Stimulated activated CD4-positive, alpha-beta T cell treated with anti-CD3 and anti-CD28 coated beads, Interleukin-2, amount 100 ng/mL, for 4 hours (primary cell): ENCODE measurements at places on chromosomes 13 and 19.

DNA sequence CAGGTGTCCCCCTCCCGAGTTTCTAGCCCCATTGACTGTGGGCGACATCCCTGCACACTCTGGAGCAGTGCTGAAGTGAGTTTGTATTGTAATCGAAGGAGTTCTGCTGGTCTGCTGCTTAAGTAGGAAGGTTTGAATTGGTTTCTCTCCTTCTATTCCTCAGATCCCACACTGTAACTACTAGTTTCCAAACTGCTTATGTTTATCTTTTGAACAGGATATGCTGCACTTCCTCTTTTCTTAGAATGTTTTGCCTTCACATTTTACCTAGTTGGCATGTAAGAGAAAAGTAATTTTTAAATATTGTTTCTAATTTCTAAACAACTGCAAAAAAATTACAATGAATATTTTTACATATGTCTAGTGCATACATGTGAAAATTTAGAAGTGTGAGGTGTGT is 511.8 kb downstream of the KLF12 start:
- DNase-seq = no peak

- no peak for DNase-seq
Measured at GRCh38 chr19:29259867-29260281, 46.9 kb upstream of the UQCRFS1 start.

- DNase-seq = no peak
Measured at GRCh38 chr19:57803594-57804325, 11.0 kb downstream of the ZNF552 start.

- peak; percentile 46 for DNase-seq
Measured at GRCh38 chr19:46766569-46767317, 20.5 kb upstream of the STRN4 start.

DNA sequence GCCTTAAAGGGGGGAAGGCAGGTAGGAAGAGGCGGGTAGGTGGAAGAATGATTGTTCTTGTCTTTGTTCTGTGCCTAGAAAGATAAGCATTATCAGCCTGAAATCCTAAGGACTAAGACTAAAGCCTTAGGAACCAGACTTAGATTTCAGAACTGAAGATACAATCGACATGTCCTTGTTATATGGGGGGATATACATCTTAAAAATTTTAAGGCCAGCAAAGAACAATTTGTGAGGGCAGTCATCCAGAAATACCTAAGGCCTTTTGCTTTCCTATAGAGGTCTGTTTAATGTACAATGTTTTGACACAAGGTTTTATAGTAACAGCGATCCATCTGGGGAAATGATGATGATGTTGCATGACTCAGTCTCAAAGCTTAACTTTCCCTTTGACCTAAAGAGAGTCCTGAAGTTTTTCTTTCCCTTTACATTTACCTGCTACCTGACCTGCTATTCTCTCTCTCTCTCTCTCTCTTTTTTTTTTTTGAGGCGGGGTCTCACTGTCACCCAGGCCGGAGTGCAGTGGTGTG is 20.2 kb upstream of the CEACAM6 start:
- DNase-seq = no peak

- DNase-seq = no peak
Measured at GRCh38 chr13:52892925-52893324, 44.5 kb upstream of the PCDH8 start.

DNA sequence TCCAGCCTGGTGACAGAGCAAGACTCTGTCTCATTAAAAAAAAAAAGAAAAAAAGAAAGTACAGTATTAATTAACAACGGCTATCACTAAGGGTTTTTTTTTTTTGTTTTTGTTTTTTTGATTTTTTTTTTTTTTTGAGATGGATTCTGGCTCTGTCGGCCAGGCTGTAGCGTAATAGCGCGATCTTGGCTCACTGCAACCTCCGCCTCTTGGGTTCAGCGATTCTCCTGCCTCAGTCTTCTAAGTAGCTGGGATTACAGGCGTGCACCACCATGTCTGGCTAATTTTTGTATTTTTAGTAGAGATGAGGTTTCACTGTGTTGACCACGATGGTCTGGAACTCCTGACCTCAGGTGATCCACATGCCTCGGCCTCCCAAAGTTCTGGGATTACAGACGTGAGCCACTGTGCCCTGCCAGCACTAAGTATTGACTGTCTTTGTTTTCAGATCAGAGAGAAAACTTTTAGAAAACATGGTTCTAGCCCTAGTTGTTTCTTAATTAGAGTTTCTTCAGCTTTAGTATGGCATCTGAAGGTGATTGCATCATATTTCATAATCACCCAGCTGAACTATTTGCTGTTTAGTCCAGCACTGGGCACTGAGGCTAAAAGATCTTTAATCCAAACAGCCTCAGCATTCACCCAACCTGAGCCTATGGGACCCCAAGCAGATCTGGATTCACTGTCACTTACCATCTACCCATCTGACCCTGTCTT is 2.7 kb upstream of the GATAD2A start:
- DNase-seq = no peak

DNA sequence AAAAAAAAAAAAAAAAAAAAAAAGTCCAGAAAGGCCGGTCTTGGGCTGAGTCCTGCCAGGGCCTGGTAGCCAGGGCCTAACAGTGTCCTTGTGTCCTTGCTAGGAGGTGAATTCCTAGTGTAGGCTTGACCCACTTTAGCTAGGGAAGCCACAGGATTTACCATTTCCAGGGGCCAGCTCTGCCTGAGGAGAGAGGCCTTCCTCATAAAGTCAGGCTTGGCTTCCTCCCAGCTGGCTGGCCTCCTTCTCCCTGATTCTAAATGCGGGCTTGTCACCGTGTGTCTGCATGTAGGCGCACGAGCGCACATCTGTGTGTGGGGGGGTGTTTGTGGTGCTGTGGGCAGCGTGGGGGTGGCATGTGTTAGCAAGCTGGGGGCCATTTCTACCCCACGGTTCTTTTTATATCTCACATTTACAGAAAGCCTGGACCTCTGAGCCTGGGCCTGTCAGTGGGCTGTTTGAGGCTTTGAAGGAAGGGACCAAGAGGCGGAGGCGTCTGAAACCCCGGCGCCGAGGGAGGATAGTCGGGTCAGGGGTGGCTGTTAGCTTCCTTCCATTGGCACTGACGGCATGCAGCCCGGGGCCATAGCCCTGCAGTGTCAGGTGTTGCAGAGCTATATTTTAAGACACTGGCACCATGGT is 31.7 kb downstream of the IER2 start:
- peak; percentile 29 for DNase-seq

DNA sequence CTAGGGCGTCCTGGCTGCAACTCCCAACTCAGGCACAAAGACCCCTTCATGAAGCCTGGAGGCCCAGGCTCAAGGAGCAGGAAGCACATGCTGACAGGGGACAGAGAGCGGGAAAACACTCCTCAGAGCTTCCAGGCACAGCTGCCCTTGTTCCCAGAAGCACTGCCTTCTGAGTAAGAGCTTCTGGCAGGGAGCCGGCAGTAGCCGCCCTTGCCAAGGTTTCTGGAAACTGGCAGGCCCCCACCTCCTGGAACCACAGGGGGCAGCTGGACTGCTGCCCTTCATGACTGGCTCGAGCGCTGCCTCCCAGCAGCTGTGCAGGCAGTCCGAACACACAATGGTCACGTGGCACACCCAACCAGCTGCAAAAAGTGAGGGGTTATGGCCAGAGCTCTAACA is 33.6 kb upstream of the EPHX3 start:
- DNase-seq = no peak

DNA sequence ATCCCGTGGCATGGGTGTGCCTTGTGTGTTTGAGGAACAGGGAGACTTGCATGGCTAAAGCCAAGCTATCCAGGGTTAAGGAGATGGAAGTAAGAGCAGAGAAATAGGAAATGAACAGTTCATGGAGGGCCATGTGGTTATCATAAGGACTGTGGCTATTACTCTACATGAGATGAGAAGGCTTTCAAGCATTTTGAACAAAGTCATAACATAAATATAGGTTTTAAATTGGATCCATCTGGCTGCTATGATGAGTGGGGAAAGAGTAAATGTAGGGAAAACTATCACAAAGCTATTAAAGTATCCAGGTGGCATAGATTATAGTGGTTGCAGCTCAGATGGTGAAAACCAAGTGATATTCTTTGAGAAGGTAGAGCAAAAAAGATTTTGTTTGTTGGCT is 184.1 kb downstream of the PCDH17 start:
- DNase-seq = no peak

GRCh38 chr13:30486230-30487074 is 20.7 kb upstream of the HMGB1 start:
- no peak for DNase-seq

DNA sequence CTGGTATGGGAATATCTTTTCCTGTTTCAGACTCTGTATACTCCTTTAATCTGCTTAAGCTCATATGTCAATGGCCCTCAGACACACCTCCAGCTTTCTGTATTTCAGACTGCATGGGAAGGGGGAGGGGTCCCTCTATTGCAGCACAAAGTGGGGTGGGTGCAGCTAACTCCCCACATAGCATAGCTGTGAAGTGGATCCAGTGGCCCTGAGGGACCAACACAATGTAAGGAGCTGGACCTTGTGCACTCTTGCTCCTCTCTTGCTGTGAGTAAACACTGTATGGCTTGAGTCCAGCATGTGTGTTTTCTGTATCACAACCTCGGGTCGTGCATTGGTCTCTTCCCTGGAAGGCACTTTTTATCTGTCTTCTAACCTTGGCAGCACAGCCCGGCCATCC is 669.9 kb downstream of the PCDH9 start:
- DNase-seq = no peak

- no peak for DNase-seq
Measured at GRCh38 chr13:27463500-27463899, 13.1 kb upstream of the MTIF3 start.

- DNase-seq = no peak
Measured at GRCh38 chr19:29685326-29685725, 20.1 kb downstream of the PLEKHF1 start.

DNA sequence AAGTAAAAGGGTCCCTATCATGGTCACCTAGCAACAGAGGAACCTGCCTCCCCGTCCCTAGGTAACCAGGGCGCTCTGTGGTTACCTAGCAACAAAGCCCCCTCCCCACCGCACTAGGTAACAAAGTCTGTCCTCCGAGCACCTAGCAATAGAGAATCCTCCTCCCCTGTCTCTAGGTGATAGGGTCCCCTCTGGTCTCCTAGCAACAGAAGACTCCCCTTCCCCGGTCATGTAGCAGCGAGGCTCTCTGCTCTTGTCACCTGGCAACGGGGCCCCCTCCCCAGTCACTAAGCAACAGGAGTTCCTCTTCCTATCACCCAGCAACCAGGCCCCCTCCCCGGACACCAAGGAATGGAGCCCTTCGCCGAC is 307 bp downstream of the JOSD2 start:
- DNase-seq = no peak

GRCh38 chr13:49272296-49272695 is 24.6 kb downstream of the CDADC1 start:
- no peak for DNase-seq

DNA sequence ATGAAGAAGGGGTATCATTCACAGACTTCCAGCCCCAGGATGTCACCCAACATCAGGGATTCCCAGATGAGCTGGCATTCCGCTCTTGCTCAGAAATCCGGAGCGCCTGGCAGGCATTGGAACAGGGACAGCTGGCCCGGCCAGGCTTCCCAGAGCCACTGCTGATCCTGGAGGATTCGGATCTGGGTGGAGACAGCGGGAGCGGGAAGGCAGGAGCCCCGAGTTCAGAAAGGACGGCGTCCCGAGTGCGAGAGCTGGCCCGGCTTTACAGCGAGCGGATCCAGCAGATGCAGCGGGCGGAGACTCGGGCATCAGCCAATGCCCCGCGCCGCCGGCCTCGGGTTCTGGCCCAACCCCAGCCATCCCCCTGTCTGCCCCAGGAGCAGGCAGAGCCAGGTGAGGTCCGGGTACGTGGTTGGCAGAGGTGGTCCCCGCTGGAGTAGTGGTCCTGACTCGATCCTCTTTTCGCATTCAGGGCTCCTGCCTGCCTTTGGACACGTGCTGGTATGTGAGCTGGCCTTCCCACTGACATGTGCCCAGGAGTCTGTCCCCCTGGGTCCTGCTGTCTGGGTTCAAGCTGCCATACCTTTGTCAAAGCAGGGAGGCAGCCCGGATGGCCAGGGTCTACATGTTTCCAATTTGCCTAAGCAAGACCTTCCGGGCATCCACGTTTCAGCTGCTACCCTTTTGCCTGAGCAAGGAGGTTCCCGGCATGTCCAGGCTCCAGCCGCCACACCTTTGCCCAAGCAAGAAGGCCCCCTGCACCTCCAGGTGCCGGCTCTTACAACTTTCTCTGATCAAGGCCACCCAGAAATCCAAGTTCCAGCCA is 11.0 kb downstream of the PLEKHG2 start:
- DNase-seq = no peak

DNA sequence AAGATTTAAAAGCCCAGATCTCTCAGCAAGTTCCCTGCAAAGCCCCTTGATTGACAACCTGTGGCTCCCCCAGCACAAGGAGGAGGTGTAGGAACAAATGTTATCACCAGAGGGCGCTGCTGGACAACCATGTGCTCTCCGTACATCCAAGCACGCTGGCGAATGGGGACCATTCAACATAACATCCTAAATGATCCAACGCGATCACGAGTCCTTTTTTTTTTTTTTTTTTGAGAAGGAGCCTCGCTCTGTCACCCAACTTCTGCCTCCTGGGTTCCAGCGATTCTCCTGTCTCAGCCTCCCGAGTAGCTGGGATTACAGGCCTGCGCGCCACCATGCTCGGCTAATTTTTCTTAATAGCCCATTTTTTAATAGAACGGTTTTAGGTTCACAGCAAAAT is 52.0 kb downstream of the NWD1 start:
- peak; percentile 57 for DNase-seq

- no peak for DNase-seq
Measured at GRCh38 chr19:39377373-39378362, 13.2 kb downstream of the PAF1 start.

GRCh38 chr19:5983367-5983955 is 5.5 kb upstream of the RANBP3 start:
- DNase-seq = no peak

- no peak for DNase-seq
Measured at GRCh38 chr13:34863360-34864135, 78.5 kb upstream of the NBEA start.

- DNase-seq = no peak
Measured at GRCh38 chr13:79870766-79871165, 389.8 kb downstream of the NDFIP2 start.

- no peak for DNase-seq
Measured at GRCh38 chr13:51781246-51782022, 22.5 kb downstream of the DHRS12 start.

GRCh38 chr19:4624733-4625362 is 14.5 kb upstream of the TNFAIP8L1 start:
- no peak for DNase-seq

DNA sequence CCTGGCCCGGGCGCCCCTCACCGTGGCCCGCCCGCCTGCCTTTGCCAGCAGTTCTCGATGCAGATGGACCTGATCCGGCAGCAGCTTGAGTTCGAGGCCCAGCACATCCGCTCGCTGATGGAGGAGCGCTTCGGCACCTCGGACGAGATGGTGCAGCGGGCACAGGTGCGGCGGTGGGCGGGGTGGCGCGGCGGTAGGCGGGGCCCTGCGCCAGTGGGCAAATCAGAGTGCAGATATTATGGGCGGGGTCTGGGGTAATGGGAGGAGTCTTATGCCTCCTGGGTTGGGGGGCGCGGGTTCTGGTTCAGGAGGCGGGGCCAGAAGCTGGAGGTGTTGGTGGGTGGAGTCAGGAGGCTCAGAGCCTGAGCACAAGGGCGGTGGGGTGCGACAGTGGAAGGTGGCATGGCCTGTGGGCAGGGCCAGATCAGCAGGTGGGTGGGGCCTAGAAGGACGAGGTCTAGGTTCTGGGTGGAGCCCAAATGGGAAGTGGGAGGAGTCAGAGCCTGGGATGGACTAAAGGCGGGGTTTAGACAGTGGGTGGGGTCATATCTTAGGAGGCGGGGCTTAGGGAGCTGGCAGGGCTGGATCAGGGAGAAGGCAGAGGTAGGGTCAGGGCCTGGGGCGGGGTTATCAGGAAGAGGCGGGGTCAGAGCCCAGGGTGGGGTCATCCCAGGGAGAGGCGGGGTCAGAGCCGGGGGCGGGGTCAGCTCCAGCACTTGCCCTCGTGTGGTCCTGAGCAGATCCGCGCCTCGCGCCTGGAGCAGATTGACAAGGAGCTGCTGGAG is 5.6 kb downstream of the APC2 start:
- DNase-seq = no peak
